ENCODE measurements at places on chromosomes 5 and 9.
A peak's percentile ranks its signal among the peaks of the same experiment; 100 is the strongest.

DNA sequence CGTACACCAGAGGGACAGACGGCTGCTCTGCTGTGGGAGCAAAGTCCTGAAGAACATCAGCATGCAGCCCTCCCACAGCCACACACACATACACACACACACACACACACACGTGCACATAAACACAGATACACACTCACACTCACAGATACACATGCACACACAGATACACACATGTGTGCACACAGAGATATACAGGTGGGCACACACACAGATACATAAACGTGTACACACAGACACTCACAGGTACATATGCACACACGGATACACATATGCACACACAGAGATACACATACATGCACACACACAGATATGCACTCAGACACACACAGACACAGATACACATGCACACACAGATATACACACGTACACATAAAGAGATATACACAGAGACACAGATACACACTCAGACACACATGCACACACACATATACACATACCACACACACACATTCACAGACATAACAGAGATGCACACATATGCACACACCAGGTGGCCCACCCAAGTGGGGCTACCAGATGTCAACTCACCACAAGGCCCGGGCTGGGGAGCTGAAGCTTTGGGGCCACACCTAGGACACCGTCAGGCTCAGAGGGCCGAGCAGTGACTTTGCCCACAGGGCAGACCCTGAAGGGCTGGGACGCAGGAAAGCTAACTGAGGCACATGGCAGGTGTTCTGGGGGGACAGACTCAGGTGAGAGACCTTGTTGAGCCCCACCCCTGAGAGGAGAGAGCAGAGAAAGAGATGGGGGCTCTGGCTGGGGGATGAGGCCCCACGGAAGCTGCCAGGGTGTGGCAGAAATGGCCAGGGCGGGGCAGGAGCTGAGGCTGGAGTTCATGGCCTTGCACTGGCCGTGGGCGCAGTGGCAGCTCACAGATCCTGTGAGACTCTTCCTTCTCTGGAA, 148.6 kb upstream of the PPP1R26 start:
- no peak for DNase-seq

DNA sequence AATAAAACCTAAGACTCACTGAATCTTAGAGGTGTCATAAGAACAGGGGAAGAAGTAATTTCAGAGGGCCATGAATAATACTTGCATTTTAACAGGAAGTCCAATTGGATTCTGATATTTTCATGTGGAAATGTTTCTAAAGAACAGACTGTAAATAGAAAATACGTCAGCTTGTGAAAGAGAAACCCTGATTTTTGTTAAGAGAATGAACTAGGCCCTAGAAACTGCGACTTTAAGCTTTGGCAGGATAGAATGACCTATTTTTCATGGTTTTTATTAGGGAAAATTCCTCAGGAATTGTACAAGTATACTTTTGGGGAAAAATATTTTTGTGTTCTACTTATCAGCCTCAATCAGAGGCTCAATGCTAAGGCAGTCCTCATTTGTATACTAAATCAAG, 215.5 kb upstream of the ACTBL2 start:
- DNase-seq = no peak

DNA sequence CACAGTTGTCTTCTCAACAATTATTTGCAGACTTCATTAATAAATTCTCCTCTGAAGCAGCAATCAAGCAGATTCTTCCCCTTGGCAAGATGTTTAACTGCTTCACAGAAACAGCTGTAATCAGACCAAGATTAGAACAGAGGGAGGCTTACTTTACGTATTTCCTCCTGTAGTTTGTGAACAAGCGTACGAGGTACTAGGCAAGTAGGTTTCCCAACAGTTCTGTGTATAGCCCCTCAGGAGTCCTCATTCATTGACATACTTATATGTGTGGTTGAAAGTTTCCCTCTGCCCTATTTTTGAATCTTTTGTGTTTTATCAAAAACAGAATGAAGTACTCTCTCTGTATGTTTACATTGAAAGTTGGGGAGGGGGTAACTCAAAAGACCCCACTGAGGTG, 128.0 kb downstream of the SPATA31D1 start:
- DNase-seq = no peak

DNA sequence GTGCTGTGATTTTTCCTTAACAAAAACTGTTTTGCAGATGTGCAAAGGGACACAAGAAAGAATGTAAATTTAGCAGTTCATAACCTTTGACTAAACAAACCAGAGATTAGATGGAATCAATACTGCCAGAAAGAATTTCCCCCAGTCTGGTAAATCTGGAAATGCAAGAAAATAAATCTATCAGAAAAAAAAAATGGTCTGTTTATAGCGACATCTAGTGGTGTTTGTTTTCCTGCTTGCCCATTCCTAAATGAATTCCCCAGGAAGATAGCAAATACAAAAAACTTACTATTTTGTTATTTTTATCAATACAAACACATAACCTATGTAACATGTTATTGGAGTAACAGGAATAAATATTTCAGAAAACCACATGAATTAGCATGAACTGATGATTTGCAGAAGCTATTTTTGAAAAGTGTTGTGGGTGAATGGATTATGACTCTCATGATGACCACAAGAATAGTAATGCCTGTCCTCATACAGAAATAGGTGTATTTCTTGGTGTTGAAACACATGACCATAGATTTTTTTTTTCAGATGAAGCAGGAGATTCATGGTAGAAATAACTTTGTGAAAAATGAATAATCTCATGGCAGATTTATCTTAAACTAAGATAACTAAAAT, 1703.8 kb downstream of the MAT2B start:
- DNase-seq = no peak

DNA sequence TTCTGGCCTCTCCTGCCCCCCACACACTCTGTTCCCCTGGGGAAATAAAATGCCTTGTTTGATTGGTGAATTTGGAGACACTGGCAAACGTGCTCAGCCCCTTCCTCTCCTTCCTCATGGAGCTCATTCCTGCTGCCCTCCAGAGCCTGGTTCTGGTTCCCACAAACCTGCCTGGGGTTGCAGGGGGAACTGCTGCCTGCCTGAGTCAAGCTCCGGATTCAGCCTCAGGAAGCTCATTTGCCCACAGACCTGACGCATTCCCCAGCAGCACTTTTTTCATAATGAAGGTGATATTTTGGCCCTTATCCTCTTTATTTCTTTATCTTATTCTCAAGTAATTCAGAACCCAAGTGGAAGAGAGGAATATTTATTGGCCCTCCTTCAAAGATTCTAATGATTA, 140.5 kb downstream of the TTLL11 start:
- no peak for DNase-seq

GRCh38 chr9:135343837-135344522, 135.6 kb upstream of the PPP1R26 start:
- DNase-seq = peak; percentile 32

GRCh38 chr9:2603621-2604020, 18.0 kb upstream of the VLDLR start:
- no peak for DNase-seq

DNA sequence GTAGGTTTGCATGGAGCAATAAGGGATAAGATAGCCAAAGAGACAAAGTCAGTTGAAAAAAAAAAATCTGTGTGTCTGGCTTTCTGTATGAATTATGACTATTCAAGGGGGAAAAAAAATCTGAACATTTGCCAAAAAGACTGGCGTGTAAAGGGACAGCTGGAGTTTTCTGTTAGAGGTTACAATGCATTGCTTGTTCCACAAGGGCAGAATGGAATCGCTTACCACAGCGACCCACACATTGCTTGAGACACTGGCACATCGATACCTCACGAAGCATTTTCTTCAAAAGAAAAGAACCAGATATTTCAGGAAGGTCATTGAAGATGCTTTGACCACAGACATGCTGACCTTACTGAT, 327.8 kb downstream of the TMEM167A start:
- no peak for DNase-seq

DNA sequence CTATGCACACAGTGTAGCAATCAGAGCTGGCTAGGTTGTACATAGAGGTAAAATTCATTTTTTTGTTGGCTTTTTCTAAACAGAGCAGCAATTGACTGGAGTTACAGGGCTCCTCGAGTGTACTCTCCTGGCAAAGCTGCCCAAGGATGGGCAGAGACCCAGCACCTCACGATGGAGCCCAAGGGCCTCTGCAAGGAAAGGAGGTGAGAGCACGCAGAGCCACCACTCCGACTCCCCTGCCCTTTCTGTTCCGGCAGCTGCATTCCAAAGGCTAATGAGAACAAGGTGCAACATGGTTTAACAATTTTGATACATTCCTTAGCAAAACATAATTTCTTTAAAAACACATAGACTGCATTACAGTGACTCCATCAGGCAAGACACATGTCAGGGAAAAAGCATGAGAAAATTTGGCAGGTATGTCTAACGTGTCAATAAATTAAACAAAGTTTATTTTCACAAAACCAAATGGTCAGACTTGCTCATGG, 47.5 kb downstream of the SAXO1 start:
- DNase-seq = no peak

DNA sequence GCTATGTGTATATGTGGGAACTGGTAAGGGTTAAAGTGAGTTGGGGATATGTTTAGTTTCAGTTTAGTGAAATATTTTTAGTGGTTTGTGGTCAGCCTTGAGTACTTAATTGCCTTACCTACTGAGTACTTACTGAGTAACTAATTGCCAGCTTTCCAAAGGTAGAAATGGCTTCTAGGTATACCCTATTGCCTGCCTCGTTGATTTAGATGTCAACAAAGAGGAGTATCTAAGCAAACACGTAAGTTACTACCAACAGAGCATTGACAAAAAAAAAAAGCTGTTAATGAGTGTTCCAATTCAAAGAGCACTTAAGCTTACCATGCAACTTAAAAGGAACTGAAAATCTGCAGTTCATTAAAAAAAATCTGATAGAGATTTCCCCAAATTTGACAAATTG, 8.8 kb downstream of the ATP10B start:
- DNase-seq = no peak

DNA sequence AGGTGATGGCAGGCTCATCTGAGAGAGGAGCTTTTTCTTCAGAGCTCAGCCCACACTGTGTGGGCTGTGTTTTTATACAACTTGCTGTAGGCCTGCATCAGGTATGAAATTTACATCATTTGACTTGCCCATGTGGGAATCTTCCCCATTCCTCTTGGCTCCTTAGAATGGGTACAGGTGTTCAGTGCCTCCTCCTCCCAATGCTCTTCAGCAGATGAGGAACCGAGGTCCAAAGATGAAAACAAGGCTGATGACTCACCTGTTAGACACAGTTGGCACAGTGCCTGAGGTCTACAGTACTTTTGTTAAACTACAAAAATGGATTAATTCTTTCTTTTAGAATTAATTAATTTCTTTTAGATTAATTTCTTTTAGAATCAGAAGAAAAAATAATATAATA, 20.8 kb downstream of the PAPPA start:
- DNase-seq = no peak

DNA sequence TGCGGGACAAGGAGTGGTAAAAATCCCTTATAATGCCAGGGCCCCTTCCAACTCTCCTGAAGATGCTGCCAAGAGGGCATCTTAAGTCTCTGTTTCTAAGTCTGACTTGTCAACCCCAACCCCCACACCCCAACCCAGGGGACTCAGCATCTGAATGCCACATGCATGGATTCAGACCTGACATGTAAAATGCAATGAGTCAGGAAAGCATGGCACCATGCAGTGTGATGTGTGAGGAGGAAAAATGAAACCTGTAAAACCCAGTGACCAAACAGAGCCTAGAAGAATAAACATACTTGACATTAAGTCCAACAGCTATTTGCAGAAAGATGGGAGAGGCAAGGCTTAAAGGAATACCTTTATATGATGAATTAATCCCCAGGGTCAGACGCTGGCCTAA, 112.4 kb downstream of the ASTN2 start:
- DNase-seq = no peak

GRCh38 chr9:7348692-7349091, 450.9 kb downstream of the DMAC1 start:
- no peak for DNase-seq

DNA sequence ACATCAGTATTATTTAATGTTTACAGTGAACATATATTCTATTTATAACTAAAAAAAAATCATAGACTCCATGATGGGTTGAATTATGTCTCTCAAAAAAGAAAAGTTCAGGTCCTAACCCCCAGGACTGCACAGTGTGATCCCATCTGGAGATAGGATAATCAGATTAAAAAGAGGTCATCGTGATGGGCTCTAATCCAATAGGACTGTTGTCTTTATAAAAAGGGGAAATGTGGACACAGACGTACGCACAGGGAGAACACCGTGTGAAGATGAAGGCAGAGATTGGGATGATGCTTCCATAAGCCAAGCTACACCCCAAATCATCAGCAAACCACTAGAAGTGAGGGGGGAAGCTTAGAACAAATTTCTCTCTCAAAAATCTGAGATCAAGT, 221.4 kb downstream of the SNX18 start:
- no peak for DNase-seq

- no peak for DNase-seq
Measured at GRCh38 chr9:111922324-111923013, 25.9 kb downstream of the UGCG start.

- DNase-seq = no peak
Measured at GRCh38 chr9:136537896-136538598, 7.8 kb downstream of the NOTCH1 start.

GRCh38 chr5:139635606-139636206, 12.4 kb upstream of the CXXC5 start:
- DNase-seq = no peak

DNA sequence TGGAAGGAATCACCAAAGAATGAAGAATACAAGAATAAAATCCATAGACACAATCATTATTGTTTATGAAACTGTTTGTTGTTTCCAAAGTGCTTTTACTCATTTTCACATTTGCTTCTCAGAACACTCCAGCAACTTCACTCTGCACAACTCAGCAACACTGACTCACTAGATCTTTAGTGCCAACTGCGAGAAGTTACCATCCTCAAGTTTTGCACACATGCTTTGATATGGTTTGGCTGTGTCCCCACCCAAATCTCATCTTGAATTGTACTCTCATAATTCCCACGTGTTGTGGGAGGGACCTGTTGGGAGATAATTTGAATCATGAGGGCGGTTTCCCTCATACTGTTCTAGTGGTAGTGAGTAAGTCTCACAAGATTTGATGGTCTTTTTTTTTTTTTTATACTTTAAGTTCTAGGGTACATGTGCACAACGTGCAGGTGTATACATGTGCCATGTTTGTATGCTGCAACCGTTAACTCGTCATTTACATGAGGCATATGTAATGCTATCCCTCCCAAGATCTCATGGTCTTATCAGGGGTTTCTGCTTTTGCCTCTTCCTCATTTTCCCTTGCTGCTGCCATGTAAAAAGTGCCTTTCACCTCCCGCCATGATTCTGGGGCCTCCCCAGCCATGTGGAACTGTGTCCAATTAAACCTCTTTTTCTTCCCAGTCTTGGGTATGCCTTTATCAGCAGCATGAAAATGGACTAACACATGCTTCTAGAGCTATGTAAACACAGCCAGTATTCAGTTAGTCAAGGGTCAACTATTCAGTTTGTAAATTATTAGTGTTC, 36.9 kb downstream of the CLINT1 start:
- no peak for DNase-seq

GRCh38 chr9:94794476-94795167, 68.1 kb downstream of the AOPEP start:
- no peak for DNase-seq

GRCh38 chr9:4022435-4023067, 277.3 kb downstream of the GLIS3 start:
- DNase-seq = no peak

All from activated CD8-positive, alpha-beta memory T cell treated with anti-CD3 and anti-CD28 coated beads, Interleukin-2, amount 50 U/mL, for 4 hours (primary cell).